ENCODE measurements at places on chromosomes 2 and 18. TPM values are rescaled to one million over a fixed set of nuclear protein-coding genes. Genes with fewer than 3 reads are reported as not detected.

The PAX8 gene
- total RNA-seq = 2.8 TPM

The PHLPP1 gene
- 12.3 TPM for total RNA-seq

The TNS1 gene
- 1,338 TPM for total RNA-seq

The MPP4 gene
- 0.24 TPM for total RNA-seq

The MATN3 gene
- 1.3 TPM for total RNA-seq

The ADCY3 gene
- total RNA-seq = 37.9 TPM

The GPAT2 gene
- total RNA-seq = 5.3 TPM

The KIF5C gene
- total RNA-seq = 0.77 TPM

The OXER1 gene
- total RNA-seq = not detected

The THSD7B gene
- 0.26 TPM for total RNA-seq

The UGT1A8 gene
- not detected for total RNA-seq

The IL1A gene
- not detected for total RNA-seq

The C2orf66 gene
- total RNA-seq = 0.21 TPM

The CDCA7 gene
- 0.51 TPM for total RNA-seq

The PROC gene
- total RNA-seq = not detected

The ABCB6 gene
- 7.1 TPM for total RNA-seq

The MREG gene
- total RNA-seq = 0.59 TPM

The RBBP8 gene
- 34.8 TPM for total RNA-seq

The CNOT9 gene
- 42.1 TPM for total RNA-seq

The ZNF521 gene
- total RNA-seq = 95.5 TPM

The PSD4 gene
- 10.8 TPM for total RNA-seq

The AQP4 gene
- total RNA-seq = not detected

The UGT1A10 gene
- not detected for total RNA-seq

The GALR1 gene
- total RNA-seq = not detected

The RAX gene
- total RNA-seq = not detected

The C2orf72 gene
- total RNA-seq = not detected

The CCDC85A gene
- 13.8 TPM for total RNA-seq

The SLC8A1 gene
- total RNA-seq = 257 TPM

The NPC1 gene
- total RNA-seq = 58.9 TPM

The GCC2 gene
- total RNA-seq = 79.4 TPM

The CXCR1 gene
- total RNA-seq = not detected

The CD8B2 gene
- total RNA-seq = not detected

The LONRF2 gene
- 73.0 TPM for total RNA-seq

Data from uterus (tissue), 4 donors.